Aorta (tissue), 5 donors: ENCODE measurements at places on chromosomes 2 and 18.
A peak's percentile ranks its signal among the peaks of the same experiment; 100 is the strongest.

- DNase-seq: no peak
Observed at GRCh38 chr18:63534615-63535014, 7.6 kb upstream of the SERPINB12 start.

DNA sequence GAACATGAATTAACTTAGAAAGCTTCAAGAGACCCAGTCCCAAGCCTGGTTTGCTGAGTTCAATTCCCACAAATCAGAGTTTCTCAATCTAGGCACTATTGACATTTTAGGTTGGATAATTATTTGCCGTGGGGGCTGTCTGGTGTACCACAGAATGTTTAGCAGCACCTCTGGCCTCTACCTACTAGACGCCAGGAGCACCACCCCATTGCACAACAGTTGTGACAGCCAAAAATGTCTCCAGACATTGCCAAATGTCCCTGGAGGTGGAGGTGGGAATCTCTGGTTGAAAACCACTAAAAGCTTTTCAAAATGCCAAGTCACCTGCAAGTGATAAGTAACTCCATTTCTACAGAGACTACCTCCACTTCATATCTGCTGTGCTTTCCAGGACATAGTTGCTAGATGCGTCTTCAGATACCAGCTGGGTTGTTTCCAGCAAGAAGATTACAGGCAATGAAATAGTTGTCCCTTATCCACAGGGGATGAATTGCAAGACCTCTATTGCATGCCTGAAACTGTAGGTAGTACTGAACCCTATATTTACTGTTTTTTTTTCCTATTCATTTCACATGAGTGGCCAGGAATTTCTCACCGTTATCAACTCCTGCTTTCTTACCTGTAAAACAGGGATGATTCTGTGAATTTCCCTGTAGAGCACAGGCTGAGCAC is 554.3 kb downstream of the ZEB2 start:
- no peak for DNase-seq

GRCh38 chr2:219183151-219183772 is 5.2 kb downstream of the RETREG2 start:
- DNase-seq: no peak

DNA sequence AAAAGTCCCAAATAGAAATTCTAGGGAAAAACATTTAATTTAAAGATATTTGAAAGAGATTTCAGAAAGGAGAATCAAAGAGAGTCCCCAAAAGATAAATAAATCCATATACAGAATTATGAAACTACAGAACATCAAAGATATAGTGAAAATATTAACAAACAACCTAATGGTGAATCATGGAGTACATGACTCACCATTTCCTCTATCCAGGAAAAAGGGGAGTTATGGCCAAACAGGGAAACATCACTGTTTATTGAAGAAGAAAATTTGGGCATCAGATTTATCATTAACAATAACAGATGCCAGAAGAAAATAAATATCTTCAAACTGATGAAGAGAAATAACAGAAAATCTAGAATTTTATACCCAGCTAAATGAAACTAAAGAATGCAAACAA is 448.3 kb downstream of the CDH2 start:
- no peak for DNase-seq

DNA sequence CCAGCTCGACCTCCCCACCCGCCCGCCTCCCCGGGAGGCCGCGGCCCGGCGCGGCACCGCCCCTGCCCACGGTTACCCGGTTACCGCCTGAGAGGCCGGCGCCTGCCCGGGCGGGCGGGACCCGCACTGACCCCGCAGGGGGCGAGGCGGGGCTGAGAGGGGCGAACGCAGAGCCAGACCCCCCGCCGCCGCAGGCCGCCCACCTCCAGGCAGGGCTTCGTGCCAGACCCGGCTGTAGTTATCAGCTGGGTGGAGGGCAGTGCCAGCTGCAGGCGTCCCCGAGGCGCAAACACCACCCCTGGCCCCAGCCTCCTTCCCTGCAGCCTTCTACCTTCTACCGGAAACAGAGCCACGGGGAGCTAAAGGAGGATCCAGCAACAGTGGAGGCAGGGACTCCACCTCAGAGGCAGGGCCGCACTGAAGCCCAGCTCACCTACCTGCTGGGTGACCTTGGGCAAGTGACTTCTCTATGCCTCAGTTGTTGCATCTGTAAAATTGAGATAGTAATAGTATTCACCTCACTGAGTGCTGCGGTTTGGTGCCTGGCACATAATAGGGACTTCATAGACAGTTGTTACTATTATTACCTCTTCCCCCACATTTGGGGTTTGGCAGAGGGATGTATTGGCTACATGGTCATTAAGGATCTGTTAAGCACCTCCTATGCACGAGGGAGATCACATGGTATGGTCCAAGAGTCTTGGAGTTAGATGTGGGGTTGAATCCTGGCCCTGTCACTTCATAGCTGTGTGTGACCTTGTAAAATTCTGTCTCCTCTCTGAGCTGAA is 231.6 kb upstream of the SMAD2 start:
- no peak for DNase-seq

DNA sequence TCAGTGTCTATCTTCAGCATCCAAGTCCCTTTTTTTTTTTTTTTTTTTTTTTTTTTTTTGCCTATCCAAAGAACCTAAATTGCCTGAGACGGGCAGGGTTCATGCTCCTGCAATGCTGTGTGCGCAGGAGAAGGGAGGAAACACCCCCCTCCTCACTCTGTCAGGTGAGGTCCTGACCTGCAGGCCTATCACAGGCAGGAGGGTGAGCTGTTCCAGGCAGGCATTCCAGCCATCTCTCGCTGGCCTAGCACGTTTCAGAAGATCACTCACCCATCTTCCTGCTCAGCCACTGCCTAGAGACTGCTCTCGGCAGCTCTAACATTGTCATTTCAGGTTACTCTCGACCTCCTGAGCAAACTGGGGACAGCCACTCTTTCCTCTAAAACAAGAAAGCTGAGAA is 48.4 kb upstream of the LAPTM4A start:
- no peak for DNase-seq

GRCh38 chr18:49024804-49025421 is 74.1 kb upstream of the SMAD7 start:
- DNase-seq: peak; percentile 66

- DNase-seq: no peak
Observed at GRCh38 chr18:2850816-2851215, 4.0 kb downstream of the EMILIN2 start.

- no peak for DNase-seq
Observed at GRCh38 chr2:223328578-223328977, 273.6 kb downstream of the SCG2 start.

DNA sequence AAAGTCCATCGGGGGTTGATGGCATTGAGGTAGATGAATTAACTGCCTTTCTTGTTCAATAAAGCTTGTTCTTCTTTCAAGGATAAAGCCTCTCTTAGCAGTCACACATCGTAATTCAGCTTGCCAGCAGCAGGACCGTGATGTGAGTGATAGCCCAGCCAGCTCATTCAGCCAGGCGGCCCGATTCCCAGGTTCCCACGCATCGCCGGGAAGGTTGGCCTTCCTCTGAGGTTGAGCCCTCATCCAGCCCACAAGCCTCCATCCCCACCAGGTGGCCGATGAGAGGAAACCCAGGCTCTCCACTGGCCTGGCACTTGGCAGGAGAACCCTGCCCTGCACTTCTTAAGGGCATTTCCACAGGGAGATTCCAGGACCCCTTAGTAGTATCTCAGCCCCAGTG is 4.7 kb downstream of the AGAP1 start:
- peak; percentile 60 for DNase-seq

GRCh38 chr2:94861308-94862152 is 9.7 kb upstream of the TEKT4 start:
- DNase-seq: peak; percentile 69

- DNase-seq: no peak
Observed at GRCh38 chr2:176612736-176613135, 343.5 kb downstream of the MTX2 start.

GRCh38 chr2:85954590-85955458 is 66.0 kb upstream of the ST3GAL5 start:
- no peak for DNase-seq

- DNase-seq: no peak
Observed at GRCh38 chr2:240993446-240994170, 4.8 kb upstream of the SNED1 start.

DNA sequence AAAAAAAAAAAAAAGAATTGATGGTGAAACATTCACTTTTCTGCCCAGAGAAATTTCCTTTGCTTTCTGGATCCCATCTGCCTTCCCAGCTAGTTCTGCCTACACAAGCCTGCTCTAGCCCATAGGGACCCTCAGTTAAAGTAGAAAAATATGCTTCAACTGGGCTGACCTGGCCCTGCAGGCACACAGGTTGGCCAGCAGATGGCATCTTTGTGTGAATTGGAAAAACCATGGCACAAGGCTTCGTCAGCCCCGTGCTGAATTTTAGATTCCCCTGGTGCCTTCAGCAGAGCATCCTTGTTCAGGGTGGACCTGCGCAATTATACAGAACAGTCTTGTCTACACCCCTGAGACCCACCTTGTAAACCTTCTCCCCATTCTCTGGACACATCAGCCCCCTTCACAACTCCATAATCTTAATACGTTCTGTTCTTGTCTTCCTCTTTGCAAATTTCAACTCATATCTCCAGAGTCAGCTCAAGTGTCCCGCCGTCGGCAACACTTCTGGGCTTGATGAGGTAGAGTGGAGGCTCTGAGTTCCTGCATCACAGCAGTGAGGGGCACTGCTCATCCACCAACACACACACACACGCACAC is 114.5 kb downstream of the INSIG2 start:
- DNase-seq: no peak

DNA sequence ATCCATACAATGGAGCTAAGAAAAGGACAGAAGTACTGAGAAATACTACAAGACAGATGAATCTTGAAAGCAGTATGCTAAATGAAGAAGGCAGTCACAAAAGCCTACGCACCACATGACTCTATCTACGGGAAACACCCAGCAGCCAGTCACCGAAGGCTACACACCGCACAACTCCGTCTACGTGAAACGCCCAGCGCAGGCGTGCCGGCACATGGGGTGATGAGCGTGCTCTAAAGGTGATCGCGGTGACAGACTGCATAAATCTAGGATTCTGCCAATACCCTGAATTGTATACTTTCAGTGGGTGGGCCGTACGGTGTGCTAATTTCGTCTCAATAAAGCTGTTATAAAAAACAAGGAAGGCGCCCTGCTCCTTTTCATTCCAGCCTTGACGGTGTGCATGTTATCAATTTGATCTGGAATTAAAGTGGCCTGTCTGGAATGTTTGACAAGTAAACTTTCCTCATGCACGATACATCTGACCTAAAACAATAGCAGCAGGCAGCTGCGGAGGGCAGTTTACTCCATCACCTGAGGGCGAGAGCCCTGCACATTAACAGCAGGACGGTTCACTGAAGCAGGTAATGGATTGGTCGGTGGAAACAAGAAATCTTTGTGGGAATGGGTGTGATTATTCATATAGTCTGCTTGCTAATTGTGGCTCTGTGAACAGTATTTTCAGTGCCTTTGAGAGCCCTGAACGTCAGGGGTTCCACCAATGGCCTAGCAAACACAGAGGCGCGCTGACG is 86.2 kb upstream of the SALL3 start:
- DNase-seq: no peak

DNA sequence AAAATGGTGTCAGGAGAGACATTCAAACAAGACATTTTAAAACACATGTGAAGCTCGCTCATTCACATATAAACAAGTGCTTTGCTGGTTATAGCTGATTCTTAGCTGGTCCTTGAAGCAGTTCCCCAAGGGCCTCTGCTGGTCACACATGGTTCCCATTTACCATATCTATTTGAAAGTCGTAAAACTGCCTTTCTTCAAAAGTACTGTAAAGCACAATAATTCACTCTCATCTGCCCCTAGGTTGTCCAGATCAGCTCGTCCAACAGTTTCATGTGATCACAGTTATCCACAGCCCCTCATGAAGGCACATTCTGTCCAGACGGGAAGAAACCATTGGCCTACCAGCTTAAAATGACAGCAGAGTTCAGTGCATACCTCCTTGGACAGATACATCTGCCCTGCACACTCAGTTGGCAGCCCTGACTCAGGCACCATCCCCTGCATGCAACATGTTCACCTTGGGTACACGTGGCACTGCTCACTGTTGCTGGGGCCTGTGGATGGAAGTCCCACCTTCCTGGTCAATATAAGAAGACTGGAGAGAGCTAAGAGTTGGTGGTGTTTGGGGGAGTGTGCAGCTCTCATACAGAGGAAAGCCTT is 108.0 kb upstream of the HAAO start:
- DNase-seq: no peak

- no peak for DNase-seq
Observed at GRCh38 chr2:223043164-223043941, 8.6 kb upstream of the KCNE4 start.

DNA sequence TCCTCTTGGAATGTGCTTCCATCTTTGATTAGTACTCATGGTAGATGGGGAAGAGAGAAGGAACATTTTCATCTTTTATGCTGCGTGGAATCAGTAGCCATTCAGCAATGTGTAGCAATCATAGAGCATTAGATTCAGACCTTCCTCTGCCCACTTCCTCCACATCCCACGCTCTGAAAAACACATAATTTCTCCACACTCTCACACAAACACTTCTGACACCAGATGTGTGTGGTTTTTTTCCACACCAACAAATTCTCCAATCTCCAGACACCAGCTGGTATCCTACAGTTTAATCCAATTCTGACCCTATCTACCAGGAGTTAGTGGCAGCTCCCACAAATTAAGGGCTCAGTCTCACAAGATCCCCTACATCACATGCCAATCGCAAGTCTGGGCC is 103.3 kb downstream of the AOX1 start:
- DNase-seq: no peak

GRCh38 chr18:48206887-48207286 is 202.3 kb downstream of the ZBTB7C start:
- no peak for DNase-seq

GRCh38 chr2:1004398-1004797 is 53.7 kb downstream of the SNTG2 start:
- DNase-seq: no peak

GRCh38 chr2:133819906-133820305 is 251.6 kb upstream of the NCKAP5 start:
- DNase-seq: no peak

DNA sequence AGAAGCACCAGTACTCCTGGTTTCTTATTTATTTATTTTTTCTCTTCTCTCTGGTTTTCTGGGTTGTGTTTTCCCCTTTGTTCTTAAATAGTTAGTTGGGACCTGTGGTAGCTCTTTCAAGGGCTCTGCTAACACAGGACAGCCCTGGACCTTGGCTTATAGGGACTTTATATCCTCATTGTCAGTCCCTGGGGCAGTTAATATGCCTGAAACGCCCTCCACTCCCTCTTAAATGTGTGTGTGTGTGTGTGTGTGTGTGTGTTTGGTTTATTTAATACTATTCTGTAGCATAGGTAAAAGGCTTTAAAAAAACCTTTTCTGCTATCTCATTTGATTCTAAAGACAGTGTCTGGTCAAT is 54.6 kb downstream of the GATA6 start:
- no peak for DNase-seq

DNA sequence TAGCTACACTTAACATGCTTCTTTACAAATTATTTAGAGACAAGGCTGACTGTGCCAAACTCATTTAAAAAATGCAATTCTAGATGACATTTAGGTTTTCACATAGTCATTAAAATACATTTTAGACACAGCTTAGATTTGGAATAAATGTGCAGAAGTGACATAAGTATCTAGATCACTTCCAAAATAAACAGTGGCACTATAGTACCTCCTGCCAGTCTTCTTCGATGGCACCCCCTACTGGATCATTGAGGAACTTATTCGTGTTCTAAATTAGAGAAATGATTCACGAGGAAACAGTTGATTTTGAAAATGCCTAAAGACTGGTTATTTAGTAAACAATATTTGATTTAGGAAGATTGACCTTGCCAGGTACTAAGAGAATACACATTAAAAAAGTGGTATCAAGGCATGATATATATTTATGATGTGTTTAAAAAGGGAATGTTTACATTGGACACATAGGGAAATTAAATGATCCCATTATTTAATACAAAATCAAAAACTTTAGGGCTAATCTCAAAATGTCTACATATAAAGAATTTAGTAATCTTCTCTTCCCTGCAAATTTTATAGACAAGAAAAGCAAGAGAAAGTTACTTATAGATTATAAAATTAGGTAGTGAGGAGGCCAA is 323.9 kb downstream of the XIRP2 start:
- DNase-seq: no peak
